Stimulated activated CD8-positive, alpha-beta memory T cell treated with anti-CD3 and anti-CD28 coated beads, Interleukin-4, amount 100 ng/mL, for 4 hours (primary cell): ENCODE measurements at places on chromosomes 11 and 22.

GRCh38 chr11:2138068-2138430 lies 1.1 kb downstream of the IGF2 start:
- DNase-seq, result no peak

DNA sequence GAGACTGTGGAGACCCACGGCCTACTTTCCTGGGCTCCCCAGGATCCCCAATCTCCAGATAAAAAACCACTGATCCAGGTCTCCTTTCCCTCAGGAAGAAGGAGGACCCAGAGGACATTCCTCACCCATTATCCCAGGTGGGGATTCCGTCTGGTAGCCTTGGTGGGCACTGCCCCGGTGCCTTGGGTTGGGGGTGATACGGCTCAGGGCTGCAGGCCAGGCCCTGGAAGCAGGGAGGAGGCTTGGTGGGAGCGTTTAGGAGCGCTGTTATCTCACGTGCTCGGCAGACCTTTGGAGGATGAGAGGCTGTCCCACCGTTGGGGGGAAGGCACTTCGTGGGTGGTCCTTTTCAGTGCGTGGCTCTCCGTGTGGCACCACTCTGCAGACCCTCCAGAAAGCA lies 926.3 kb downstream of the BRD1 start:
- DNase-seq, result no peak

GRCh38 chr11:61024938-61025820 lies 53.7 kb downstream of the CD6 start:
- DNase-seq, result no peak

- no peak for DNase-seq
Measured at GRCh38 chr11:9693801-9694553, 30.1 kb downstream of the SWAP70 start.

GRCh38 chr11:60125956-60126585 lies 37.6 kb downstream of the MS4A2 start:
- DNase-seq, result no peak
